H9 (cell line): ENCODE measurements at places on chromosomes 5 and 9. TPM values are rescaled to one million over a fixed set of nuclear protein-coding genes. Genes with fewer than 3 reads are reported as not detected.

The FST gene
- total RNA-seq = 109 and 111 TPM in 2 replicates

DNA sequence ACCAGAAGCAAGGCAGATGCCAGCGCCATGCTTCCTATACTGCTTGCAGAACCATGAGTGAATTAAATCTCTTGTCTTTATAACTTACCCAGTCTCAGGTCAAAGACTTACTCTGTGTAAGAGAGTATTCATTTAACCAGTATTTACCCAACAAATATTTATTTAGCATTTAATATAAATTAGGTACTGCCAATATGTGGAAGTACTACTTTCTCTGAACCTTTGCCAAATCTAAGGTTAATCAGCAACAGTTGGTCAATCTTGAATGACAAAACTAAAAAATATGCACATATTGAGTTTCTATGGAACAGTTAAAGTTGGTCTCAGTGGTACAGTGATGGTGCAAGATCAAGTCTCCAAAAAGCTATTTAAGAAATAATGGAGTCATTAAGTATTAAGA lies 155.9 kb upstream of the CCNG1 start:
- no peak for DNase-seq

DNA sequence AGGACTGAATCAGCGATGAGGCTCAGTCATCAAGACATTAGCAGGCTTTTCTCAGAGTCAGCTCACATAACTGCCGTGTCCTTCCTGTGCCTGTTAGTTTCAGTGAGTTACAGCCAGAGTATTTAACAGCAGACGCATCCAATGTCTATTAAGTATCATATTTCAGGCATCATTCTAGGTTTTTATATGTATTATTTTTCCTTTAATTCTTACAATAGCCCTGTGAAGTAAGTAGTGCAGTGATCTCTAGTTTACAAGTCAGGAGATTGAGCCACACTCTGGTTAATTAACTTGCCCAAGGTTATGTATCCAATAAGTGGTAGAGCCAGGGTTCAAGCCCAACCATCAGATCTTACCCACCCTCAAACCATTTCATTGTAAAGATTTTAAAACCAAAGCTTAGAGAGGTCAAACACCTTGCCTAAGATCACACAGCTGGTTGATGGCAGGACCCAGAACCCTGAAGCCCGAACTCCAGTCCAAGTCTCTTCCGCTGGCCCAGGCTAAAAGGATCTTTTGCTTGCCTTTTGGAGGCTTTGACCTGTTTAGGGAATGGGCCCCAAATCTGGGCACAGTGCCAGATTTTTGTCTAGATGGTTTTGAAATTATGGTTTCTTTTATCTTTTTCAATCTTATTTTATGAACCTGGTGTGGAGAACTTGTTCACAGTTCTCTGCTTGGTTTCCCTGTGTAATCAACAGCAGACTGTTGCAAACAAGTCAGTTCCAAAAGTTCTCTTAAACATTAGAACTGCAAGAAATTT lies 261.2 kb upstream of the CLINT1 start:
- DNase-seq = no peak

The PLPP7 gene
- 1.9 and 2.4 TPM in 2 replicates for total RNA-seq

DNA sequence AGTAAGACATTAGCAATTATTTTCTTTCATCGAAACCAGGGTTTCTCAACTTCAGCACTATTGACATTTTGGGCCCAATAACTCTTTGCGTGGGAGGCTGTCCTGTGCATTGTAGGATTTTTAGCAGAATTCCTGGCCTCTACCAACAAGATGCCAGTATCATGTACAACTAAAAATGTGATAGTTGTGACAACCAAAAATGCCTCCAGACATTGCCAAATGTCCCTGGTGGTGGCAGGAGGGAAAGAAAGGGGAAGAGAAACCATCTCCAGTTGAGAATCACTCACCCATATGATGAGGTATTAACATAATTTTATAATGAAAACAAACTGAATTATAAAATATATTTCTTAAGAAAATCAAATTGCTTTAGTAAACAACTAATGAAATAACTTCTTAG lies 406.1 kb downstream of the RAB3C start:
- DNase-seq = no peak

DNA sequence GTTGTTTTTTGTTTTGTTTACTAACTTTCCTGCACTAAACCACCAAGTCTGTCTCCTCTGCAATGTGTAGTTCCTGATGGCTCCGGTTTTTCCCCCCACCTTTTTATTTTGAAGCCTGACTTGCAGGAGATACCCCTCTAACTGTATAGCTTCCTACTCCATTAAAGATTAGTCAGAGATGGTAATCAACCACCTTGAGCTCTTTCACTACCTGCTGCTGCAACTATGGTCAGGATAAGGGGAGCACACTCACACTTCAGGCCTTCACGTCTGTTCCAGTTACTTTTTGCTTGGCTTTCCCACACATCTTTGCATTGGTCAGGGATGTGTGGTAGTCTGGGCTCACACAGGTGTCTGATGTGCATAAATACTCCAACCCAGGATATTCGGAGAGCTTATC lies 63.4 kb downstream of the NR6A1 start:
- DNase-seq = no peak

GRCh38 chr5:80152778-80153177 lies 103.1 kb downstream of the SERINC5 start:
- no peak for DNase-seq

The PCDHGB2 gene
- 3.2 and 3.8 TPM in 2 replicates for total RNA-seq

DNA sequence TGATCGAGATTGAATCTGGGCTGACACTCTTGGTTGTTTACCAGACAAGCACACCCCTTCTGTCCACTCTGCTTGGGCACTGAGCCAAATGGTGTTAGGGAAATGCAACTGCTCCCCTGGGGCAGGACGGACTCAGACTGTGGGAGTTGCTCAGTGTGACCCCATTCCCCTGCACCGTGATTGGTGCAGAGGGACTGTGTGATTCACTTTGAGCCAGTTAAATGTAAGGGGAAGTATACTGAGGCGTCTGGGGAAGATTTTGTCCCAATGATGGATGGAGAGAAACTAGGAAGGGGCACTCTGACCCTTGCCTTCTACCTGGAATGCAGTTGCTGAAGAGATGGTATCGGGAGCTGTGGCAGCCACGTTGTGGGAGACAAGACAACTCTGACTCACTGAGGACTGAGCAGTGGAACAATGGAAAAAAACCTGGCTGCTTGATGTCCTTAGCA lies 196.0 kb upstream of the ANKRD55 start:
- no peak for DNase-seq

The COL15A1 gene
- total RNA-seq = 0.15 TPM in 1 of 2 replicates, not detected in the other

GRCh38 chr9:116662646-116663310 lies 24.3 kb upstream of the TRIM32 start:
- DNase-seq = no peak

DNA sequence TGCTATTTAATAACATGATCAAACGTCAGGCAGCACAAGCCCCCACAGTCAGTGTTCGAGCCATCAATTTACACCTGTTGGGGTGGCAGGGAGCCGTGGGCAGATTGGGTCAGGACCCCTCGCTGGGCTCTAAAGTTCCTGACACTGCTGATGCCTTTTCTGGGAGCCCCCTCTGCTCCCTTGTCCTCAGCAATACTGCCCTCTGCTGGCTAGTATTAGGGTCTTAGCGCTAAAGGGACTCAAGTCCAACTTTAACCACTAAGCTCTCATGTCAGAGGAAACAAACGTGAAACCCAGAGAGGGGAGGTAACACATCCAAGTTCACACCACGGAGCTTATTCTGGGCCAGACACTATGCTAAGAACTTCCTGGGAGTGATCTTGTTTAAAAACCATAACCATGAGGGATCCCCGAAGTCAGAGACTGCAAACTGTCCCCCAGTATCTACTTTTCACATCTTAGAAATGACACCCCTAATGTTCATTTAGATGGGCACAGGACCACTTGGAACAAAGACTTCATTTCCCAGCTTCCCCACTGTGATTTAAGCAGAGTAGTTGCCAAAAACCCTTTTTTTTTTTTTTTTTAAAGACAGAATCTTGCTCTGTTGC lies 20.4 kb downstream of the ANKS6 start:
- peak; percentile 71 for DNase-seq

The GCNT4 gene
- total RNA-seq = 0.63 and 0.66 TPM in 2 replicates

DNA sequence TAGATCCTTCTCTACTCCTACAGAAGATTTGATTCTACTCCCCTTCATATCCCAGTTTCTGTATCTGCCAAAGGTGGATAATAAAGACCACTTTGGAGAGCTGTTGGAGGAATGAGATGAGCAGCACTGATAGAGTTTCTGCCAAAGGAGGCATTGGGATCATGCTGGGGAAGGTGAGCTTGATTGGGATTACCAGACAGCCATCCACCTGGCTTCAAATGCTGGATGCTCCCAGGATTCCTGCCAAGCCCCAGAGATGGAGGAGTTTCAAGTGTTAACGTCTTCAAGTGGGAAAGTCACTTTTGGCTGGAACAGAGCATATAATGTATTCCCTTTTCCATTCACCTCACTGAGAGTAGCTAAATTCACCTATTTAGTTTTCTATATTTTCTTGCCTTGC lies 348.4 kb downstream of the TRIM32 start:
- DNase-seq = no peak

DNA sequence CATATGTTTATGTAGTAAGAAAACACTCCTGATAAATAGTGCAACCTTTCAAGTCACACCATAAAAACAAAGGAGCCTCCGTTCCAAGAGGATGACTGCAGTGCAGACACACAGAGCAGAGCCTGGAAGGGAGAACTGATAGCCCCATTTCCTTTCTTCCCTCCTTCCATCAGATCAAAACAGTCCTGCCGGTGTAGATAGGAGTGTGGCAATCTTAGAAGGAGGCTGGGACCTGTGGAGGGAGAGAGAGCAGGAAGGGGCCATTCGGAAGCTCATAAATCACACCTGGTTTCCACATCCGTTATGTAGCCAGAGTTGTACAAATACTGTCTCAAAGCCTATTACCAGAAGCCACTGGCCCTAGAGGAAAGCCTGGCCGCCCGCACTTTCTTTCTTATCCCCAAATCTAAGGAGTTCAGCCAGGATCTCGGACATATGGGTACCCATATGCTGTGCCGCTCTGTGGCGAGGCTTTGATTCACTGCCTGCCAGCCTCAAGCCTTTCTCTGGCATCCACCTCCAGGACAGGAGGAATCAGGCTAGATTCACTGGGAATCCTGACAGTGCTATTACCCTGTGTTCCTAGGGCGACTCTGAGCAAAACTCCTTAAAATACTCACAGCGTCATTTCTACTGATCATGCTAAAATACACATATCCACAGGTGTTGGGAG lies 26.9 kb downstream of the DAP start:
- no peak for DNase-seq
